Fibroblast of skin of back (primary cell): ENCODE measurements at places on chromosomes 1 and 21.

GRCh38 chr1:115307661-115308060 lies 30.4 kb downstream of the NGF start:
- no peak for DNase-seq

GRCh38 chr1:244419024-244419423 lies 32.7 kb downstream of the ADSS2 start:
- DNase-seq, result no peak

- no peak for DNase-seq
These were observed 50.8 kb upstream of the BOLA1 start for GRCh38 chr1:149848340-149849110.

DNA sequence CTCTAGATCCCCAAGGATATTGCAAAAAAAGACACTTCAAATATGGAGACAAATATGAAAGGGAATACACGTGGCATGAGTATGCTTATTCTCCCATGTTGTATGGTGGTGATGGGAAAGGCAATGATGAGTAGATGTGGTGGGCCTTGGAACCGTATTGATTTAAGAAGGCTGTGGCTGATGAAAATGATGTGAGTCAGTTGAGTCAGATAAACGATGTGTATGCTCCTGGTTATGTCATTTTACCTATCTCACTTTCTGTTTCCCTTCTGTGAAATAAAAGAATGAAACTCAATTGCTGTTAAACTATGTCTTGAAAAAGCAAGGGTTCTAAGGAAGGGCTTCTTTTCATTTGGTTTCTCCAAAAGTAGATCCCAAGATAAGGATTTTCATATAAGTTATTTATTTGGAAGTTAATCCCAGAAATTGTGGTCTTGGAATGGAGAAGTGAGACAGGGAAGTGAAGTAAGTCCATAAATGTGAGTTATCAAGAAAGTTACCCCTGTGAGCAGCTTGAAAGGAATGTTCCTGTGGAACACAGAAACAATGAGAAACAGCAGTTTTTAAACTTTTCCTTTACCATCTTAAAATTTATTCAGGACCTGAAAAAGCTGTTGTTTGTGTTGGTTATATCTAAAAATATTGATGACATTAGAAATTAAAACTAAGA lies 292.0 kb downstream of the DUSP10 start:
- peak; percentile 48 for DNase-seq

- peak; percentile 8 for DNase-seq
These were observed 618.2 kb downstream of the BRINP3 start for GRCh38 chr1:189859385-189859977.

GRCh38 chr1:62312698-62313097 lies 6.5 kb downstream of the KANK4 start:
- DNase-seq, result no peak

GRCh38 chr1:223011505-223011856 lies 131.6 kb downstream of the TLR5 start:
- DNase-seq, result peak; percentile 15

- no peak for DNase-seq
These were observed 396.3 kb upstream of the NEGR1 start for GRCh38 chr1:72678683-72679082.
